RWPE1 (cell line): ENCODE measurements at places on chromosomes 4 and X.

DNA sequence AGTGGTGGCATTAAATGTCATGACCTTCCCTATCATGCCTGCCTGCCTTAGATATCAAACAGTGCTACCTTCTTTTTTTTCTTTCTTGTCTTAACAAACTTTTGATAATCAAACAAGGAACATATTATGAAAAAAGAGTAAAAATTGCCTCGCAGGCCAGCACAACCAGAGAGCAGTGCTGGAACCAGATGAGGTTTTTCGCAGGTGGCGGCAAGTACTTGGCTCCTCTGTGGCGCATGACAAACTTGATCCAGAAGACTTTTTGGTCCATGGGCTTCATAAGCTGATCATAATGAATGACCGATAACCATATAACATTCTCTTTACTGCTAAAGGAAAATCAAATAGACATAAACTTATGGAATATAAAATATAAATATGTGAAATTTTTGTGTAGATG lies 61.8 kb downstream of the UGT2B10 start:
- DNase-seq = no peak

DNA sequence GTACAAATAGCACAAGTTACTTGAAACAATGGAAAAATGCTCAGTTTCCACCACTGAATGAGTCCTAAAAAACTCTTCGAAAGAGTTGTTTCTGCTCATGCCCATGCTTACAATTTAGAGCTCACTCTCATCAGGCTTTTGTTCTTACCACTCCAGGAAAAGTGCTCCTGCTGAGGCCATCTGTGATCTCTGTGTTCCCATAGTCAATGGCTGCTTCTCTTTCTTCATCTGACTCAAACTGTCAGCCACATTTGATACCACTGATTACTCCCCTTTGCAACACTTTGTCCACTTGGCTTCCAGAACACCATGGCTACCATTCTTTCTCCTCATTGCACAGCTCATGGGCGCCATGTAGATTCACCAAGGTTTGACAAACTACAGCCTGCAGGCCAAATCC lies 80.0 kb upstream of the SLC34A2 start:
- no peak for DNase-seq

DNA sequence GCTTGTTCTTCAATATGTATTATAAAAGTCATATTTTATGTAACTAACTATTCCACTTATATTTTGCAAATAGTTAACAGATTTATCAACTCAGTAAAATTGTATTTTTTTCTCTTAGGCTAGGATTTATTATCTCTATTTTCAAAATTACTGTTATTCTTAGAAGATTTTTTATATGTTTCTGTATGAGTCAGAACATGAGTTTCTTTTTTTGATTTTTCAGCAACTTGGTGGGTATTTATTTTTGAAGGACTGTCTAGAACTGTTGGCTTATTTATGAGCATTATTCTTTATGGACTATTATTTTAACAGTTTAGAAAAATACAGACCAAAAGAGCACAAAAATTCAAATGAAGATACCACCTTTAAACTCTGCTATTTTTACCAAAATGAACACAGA lies 6.8 kb downstream of the AIMP1 start:
- DNase-seq = no peak

DNA sequence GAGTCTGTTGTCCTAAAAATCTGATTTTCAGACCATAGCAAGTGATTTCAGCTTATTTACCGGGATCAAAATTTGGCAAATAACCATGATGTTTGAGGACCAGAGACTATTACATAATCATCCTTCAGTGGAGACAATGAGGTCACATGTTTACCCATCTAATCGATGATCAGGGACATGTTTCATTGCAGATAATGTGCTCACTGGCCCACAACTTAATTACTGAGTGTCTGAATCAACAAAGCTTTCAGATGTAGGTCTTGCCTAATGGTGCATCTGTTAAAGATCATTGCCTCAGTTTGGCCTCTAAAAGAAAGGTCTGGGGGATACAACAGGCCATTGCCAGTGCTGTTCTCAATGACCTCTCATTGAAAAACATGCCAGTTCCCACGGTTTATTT lies 42.8 kb upstream of the KLHL34 start:
- no peak for DNase-seq

DNA sequence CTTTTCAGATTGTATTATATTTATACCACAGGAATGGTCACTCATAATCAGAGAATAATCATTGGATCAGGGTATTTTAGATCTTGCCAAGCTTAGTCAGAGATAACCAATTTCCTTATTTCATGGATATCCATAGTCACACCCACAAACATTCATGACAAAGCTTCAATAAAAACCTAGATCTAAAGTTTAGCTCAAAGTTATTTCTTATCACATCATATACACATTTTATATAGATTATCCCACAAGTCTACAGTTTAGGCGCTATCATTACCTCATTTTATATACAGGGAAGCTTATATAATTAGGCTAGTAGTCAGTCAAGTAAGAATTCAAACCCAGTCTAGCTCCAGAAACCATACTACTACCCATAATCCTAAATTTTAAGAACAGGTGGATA lies 82.3 kb downstream of the SLC10A7 start:
- no peak for DNase-seq

- DNase-seq = no peak
Measured at GRCh38 chr4:76729460-76729859, 168.5 kb downstream of the SOWAHB start.

- no peak for DNase-seq
Measured at GRCh38 chrX:118493653-118494297, 1.8 kb upstream of the DOCK11 start.
